ENCODE measurements at places on chromosomes 3 and 15.

GRCh38 chr3:36710606-36711005 is 53.7 kb downstream of the DCLK3 start:
- DNase-seq: no peak

- no peak for DNase-seq
These were observed 3.0 kb upstream of the ZMAT3 start for GRCh38 chr3:179074656-179075055.

DNA sequence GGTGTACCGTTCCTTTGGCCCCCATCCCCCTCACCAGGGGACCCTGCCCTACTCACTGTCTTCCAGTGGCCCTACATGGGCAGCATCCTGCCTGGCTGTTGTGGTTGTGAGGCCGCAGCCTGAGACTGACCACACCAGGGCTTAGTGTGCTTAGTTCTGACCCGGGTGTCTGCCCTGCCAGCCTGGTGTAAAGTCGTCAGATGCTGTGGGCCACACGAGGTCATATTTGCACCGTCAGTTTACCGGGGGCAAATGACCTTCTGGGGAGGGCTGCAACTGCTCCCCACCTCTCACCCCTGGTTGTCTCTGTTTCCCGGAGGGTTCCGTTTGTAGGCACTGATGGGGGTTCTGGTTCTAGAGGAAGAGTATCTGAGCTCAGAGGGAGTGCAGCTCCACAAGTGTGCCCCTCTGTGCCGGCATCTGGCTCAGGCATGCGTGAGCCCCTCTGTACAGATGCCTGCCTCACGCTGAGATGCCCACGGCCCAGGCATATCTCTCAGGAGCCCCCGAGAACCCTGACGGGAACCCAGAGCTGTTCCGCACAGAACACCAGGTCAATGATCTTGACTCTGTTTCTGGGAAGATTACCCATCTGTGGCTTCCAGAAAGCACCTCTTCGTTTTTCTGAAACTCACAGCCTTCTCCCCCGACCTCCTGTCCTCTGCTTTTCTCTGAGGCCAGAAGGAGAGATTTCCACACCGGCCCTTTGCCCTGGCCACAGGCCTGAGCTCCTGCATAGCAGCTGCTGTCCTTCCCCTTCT is 19.2 kb downstream of the KLF13 start:
- no peak for DNase-seq

DNA sequence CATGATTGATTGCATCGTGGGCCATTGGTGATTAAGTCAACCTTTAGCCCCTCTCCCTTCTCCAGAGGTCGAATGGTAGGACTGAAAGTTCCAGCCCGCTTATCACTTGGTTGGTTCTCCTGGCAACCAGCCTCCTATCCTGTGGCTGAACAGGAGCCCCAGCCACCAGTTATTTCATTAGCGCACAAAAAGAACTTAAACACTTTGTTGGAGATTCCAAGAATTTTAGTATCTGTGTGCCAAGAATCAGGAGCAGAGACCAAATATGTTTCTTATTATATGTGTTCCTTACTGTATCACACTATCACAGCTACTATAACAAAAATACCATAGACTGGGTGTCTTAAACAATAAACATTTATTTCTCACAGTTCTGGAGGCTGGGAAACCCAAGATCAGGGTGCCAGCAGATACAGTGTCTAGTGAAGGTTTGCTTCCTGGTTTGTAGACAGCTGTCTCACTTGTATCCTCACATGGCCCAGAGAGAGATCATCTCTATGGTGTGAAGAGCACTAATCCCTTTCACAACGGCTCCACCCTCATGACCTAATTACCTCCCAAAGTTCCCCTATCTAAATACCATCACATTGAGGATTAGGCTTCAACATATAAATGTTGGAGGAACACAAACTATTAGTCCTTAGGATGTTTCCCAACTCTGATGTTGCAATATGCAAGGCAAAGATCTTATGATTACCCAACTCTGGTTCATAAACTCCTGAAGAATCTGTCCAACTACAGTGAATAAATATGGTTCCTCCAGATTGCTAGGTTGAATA is 30.5 kb upstream of the APH1B start:
- DNase-seq: peak; percentile 75

DNA sequence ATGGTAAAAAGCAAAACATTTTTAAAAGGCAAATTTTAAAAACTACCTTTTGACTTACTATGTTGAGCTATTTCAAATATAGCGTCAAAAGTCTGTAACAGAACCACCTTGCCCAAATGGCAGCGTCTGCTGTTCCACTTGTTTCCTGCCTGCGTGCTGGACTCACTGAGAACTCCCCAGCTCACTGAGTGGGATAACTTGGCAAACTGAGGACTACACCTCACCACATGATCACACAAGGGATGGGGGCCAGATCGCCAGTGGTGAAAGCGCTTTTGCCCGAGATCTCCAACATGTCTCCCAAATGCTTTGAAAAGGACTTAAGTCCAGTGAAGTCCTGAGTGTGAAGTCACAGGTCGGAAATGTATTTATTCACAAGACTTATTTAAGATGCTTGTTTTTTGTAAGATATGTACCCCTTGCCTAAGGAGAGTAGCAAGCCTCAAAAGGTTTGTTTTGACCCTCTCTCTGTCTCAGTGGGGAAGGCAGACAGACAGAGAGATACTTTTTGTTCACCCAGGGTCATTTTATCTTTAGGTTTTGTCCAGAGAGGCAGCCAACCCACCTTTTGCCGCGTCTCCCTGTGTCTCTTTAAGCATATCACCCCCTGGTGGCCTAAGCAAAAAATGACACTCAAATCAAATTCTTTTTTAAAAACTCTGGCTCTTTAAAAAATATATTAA is 192.6 kb downstream of the PDZRN3 start:
- DNase-seq: no peak

- DNase-seq: no peak
These were observed 58.5 kb upstream of the TNFSF10 start for GRCh38 chr3:172581757-172582166.

- DNase-seq: no peak
These were observed 2.8 kb downstream of the MDFIC2 start for GRCh38 chr3:70309591-70309990.

- DNase-seq: no peak
These were observed 56.1 kb downstream of the SLCO3A1 start for GRCh38 chr15:91909574-91909973.

- DNase-seq: no peak
These were observed 37.7 kb downstream of the MESD start for GRCh38 chr15:80951941-80952340.

GRCh38 chr3:36318621-36319200 is 61.6 kb upstream of the STAC start:
- no peak for DNase-seq

Data from SK-N-MC (cell line).